ENCODE measurements at places on chromosomes 2 and 18.

DNA sequence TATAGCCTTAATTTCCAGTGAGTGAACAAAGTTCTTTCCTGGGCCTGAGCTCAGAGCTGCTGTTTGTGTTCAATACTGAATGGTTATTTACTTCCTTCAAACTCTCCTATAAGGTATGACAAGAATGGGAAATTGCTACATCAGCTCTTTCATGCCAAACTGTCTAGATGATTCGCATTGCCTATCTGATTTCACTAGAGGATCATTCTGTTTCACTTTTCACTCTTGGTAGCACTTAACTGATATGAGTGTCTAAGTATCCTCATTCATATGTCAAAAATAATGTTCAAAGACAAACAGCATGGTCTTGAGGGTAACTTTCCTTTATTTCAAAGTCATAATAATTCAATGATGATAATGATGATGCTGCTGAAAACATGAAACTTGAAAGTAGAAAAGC, 32.9 kb upstream of the SCG2 start:
- DNase-seq: no peak

- no peak for DNase-seq
Measured at GRCh38 chr2:121359716-121360565, 74.9 kb upstream of the TFCP2L1 start.

DNA sequence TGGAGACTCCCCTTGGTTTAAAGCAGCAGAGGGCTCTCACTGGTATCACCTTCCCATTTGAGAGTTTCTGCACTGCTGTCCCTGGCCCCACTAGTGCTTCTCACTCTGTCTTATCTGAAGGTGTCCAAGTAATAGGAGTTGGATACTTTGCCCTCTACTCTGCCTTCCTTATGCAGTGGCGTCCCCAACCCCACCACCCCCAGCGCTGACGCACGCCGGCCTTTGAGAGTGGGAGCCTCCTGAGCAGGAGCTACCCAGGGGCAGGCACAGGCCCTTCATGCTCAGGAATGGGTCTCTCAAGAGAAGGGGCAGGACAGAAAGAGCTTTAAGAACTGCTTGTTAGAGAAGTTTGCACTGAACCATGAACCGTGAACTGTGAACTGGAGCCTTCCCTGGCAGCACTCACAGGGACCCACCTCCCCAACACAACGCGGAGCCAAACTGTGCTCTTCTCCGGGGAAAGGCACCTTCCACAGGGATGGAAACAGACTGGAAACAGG, 3.3 kb downstream of the CIB4 start:
- no peak for DNase-seq

GRCh38 chr2:23380562-23381065, 4.4 kb upstream of the KLHL29 start:
- no peak for DNase-seq

- no peak for DNase-seq
Measured at GRCh38 chr2:146661473-146662096, 1183.2 kb upstream of the ACVR2A start.

- no peak for DNase-seq
Measured at GRCh38 chr2:112730791-112731190, 10.0 kb downstream of the NT5DC4 start.

DNA sequence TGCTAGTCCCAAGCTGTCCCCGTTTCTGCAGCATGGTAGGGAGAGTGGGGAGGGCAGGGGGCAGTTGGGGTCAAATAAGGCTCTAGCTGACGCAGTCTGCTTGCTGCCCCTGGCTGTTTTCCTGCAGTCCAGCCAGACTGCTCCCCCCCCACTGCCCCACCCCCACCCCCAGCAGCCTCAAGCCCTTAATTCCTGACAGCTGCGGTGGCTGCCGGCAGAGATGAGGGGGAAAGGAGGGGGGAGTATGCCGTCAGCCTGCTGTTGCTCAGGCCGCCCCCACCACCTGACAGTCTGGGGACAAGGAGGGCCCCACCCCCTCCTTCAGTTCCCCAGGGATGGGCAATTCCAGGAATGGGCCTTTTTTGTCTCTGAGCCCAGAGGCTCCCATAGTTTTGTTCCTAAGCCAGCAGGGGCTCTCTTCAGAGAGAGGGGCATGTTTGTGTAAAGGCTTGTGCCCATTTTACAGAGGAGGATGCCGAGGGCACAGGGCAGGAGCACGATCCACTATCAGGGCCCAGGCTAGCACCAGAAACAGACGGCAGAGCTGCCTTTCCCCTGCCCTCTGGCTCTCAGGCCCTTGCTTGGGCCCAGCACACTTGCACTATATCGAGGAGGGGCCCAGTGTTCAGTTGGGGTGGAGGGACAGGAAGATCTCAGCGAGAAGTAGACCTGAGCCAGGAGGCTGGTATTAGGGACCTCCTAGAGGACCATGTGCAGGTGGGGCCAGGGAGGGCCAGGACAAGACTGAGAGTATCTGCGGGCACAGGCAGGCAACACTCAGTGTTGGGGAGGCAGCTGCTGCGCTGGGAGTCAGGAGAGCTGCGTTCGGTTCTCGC, 1.5 kb upstream of the WNT10A start:
- DNase-seq: no peak

GRCh38 chr18:57095884-57096283, 51.0 kb upstream of the BOD1L2 start:
- DNase-seq: no peak

DNA sequence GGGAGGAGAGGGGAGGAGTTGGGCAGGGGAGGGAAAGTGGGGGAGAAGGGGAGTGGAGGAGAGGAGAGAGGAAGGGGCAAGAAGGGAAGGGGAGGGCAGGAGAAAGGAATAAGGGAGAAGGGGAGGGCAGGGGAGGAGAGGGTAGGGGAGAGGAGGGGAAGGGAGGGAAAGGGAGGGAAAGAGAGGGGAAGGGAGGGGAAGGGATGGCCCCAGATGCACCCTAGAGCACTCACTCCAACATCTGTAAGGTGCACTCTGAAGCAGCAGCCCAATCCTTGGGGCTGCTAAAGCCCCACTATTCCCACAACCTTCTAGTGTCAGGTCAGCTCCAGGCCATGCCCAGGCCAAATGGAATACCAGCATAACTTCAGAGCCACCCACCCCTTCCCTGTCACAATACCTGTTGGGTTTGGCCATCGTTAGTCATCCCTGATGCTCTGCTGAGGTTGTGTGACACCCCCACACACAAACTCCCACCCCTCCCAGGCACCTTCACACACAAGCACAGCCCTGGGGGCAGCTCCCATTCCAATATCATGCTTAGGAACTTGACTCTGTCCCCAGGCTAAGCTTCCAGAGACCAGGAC, 55.7 kb upstream of the PKDCC start:
- DNase-seq: no peak

DNA sequence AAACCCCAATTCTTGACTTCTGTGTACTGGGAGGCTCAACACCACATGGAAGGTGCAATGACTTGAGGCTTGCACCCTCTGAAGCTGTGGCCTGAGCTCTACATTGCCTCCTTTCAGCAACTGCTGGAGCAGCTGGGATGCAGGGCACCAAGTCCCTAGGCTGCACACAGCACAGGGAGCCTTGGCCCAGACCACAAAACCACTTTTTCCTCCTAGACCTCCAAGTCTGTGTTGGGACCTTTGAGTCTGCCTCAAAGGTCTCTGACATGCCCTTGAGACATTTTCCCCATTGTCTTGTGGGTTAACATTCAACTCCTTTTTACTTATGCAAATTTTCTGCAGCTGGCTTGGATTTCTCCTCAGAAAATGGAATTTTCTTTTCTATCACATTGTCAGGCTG, 62.6 kb upstream of the KCNE4 start:
- DNase-seq: no peak

DNA sequence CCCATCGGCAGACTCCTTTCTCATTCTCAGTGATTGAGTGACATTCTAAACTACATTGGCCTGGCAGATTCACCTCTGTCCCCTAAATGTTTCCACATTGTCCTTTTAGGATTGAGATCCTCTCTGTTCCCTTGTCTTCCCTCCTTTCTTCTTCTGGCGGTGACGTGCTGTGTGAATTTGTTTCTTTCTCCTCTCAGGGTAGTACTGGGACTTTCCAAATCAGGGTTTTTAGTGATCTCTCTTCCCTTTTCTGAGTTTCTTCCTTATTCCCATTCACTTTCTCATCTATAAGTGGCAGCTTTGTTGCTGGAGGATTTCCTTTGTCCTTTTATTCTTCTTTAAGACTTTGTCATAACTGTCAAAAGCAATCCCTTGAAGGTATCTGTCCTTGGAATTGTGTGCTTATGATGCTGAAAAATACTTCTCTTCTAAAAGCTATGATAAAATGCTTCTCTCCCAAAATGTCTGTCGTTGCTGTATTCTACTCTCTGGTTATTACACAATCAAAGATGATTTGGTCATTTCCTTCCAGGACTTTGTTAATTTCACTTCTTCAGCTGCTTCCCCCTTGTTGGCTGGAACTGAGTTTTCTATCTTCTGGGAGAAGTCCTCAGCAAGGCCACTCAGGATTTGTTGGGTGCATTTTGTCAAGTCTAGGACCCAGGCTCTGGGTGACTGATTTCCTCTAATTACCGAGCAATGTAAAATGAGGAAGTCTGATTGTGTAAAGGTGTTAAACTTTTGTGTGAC, 4.9 kb upstream of the IL1B start:
- no peak for DNase-seq

- DNase-seq: no peak
Measured at GRCh38 chr2:201414099-201415023, 36.9 kb downstream of the TRAK2 start.
